ENCODE measurements at places on chromosomes 4 and X.

DNA sequence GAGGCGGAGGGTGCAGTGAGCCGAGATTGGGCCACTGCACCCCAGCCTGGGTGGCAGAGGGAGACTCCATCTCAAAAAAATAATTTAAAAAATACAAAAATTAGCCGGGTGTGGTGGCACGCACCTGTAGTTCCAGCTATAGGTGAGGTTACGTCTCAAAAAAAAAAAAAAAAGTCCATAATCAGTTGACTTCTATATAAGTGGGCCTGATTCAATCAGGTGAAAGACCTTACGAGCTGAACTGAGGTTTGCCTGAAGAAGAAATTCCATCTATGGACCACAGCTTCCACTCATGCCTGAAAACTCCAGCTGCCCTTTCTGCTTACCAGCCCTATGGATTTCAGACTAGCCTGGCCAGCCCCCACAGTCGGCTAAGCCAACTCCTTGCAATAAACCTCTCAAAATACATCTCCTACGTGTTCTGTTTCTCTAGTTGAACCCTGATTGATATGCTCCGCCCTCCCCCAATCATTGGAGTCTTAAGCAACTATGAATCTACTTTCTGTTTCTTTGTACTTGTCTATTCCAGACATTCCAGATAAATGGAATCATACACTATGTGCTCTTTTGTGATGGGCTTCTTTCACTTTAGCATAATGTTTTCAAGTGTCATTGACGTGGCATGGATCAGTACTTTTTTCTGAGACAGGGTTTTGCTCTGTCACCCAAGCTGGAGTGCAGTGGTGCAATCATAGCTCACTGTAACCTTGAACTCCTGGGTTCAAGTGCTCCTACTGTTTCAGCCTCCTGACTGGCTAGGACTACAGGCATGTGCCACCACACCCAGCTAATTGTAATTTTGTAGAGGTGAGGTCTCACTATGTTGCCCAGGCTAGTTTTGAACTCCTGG lies 36.6 kb downstream of the SAT1 start:
- no peak for DNase-seq

DNA sequence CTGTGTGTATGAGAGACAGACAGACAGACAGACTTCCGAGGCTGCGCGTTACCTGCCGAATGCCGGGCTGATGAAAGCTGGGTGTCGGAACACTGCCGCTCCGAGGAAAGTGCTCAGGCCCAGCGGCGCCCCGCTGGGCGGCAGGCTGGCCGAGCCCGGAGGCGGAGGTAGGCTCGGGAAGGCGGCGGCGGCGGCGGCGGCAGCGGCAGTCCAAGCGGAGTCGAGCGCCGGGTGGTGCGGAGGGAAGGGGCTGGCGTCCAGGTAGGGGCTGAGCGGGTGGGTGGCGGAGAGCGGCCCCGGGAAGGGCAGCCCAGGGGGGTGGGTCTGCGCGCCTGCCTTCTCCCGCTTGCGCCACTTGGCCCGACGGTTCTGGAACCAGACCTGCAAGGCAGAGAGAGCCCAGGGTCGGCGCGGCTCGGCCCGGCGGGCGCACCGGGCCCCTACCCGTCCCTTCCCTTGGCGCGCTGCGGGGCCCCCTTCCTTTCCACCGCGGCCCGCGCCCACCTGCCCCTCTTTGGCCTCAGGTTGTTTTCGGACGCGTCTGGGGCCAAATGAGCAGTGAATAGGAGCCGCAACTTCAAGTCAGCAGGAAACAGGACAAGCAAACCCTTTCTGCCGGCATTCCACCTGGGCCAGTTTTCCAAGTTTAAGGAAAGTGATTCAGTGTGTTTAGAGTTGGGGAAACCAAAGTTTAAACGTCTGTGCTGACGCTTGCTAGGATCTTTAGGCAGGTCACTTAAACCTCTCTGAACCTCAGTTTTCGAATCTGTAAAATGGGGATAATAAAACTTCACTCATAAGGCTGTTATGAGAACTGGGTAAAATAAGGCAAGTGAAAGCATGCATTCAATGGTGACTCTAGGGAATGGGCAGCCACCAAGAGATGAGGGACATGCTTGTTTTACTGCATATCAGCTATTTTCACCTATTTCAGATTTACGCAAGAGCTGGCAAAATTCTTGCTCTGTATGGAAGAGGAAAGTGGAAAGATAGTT lies 8.4 kb downstream of the ARX start:
- no peak for DNase-seq

GRCh38 chr4:59608466-59608865 lies 1591.7 kb upstream of the ADGRL3 start:
- no peak for DNase-seq

GRCh38 chrX:42627891-42628290 lies 150.1 kb downstream of the PPP1R2C start:
- DNase-seq = no peak

DNA sequence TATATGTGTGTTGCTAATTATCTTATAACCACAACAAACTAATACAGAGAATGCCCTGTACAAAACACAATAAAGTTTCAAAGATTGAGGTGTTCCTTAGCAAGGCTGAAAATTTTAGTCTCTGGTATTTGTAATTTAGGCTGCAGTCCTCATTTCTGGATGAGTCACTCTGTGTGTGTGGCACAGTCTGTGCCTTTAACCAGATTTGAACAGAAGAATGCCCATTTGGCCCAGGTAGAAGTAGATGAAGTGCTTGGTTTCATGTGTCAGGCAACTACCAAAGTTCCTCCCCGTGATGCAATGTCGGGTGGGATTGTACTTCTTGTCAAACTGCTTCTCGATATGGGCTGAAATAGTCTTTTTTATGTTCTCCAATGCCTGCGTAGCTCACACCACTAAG lies 91.6 kb upstream of the H2AZ1 start:
- no peak for DNase-seq

DNA sequence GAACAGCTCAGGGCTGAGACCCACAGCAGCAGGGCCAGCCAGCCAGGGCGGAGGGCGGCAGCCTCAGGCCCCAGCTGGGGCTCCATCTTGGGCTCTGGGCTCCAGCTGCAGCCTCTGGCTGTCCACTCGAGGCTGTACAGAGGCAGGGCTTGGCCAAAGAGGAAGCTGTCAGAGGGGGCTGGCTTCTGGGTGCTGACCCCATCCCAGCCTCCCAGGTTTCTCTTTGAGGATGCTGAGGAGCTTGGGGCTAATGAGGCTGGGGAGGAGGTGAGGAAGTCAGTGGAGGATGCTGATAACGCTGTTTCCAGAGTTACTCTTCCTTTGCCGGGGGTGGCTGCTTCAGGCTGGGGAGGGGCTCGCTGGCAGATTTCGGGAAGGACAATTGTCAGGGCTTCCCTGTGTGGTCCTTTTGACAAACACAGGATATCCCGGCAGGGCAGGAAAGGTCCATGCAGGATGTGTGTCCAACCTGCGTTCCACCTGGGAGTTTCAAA lies at the start of gene DIPK2B:
DIPK2B (minus strand) TSS at position 136 of the 494 bp plus-strand sequence; CDS start at position 86, 50 bp downstream.
- no peak for DNase-seq

DNA sequence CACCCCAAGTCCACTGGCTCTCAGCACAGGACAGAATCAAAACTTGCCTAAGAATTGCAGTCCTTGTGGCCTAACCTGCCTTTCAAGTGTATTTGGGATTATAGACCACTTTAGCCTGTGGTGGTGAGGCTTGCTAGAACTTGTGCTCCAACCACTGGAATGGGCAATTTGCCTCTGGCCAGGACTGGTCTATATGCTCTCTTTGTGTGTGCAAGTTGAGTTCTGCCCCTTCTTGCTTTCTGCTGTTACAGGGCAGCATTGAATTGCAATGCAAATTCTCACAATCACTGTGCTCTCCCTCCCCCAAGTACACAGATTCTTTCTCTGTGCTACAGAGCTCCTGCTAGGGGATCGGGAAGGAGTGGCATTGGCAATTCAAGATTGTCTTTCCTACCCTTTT lies 233.6 kb upstream of the DIPK2B start:
- no peak for DNase-seq

DNA sequence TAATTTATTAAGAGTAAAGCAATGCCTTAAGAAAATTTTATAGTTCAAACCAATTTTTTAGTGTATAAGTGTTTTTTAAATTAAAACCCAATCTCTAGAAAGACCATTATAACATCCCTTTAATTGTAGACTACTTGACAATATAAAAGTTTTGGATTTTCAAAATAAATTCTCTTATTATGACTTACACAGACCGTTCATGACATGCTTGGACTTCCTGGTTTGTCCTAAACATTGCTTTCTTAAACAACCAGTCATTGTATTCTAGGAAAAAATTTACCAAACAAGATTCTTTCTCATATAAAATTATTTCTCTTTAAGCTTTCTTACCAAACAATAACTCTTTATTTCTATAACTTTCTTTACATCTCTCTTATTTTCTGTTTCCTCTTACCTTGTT lies 49.0 kb upstream of the CXorf51A start:
- DNase-seq = no peak

- no peak for DNase-seq
Measured at GRCh38 chr4:98630737-98631454, 27.5 kb downstream of the TSPAN5 start.

DNA sequence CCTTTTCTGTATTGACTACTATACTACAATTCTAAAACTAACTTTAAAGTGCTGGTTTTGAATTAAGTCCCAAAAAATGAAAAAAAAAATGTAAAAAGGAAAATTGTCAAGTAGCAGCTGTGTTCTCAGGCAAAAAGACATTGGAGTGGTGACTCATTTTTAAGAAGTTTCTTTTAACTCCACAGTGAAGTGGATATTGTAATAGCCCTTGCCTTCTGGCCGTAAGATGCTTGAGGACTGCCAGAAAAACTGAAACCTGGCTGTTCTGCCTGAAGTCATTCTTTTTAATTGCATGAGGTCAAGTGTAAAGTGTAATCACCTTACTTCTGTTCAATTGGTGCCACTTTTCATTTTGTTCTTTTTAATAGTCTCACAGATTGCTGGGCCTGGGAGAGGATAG lies 28.9 kb downstream of the SPANXD start:
- no peak for DNase-seq
